NK-92 treated with Interleukin-12 subunit alpha and Interleukin-12 subunit beta, amount 100 ng/mL, for 24 hours (cell line): ENCODE measurements at places on chromosomes 5 and 9.

- no peak for DNase-seq
Measured at GRCh38 chr5:139396691-139397090, 1.8 kb upstream of the PROB1 start.

- DNase-seq: no peak
Measured at GRCh38 chr9:111094433-111094924, 56.2 kb upstream of the LPAR1 start.

GRCh38 chr5:76701298-76701697 lies 14.6 kb upstream of the F2R start:
- no peak for DNase-seq

- no peak for DNase-seq
Measured at GRCh38 chr9:84709056-84709455, 39.5 kb downstream of the NTRK2 start.

- peak; percentile 33 for DNase-seq
Measured at GRCh38 chr9:91681461-91682305, 258.1 kb upstream of the NFIL3 start.

DNA sequence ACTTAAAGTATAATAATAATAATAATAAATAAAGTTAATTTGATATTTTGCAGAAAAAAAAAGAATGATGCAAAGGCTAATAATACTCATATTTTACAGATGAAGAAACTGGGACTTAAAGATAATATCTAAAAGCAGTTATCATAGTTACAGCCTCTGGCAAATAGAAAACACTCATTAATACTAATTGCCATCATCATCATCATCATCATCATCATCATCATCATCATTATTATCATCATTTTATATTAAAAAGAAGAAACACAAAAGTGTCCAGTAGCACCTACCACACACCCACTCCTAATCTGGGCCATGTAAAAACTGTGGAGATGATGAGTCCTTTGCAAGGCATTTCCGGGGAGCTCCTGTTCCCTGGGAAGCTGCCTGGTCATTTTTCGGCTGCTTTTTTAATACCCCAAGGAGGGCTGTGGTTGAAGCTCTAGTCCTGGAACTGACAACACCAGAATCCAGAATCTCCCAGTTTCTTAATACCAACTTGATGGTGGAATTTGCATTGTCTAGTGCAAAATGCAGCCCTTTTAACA lies 70.8 kb downstream of the HTR4 start:
- no peak for DNase-seq

GRCh38 chr5:127406326-127407121 lies 110.9 kb upstream of the PRRC1 start:
- DNase-seq: no peak

- DNase-seq: no peak
Measured at GRCh38 chr5:154603953-154604679, 126.1 kb upstream of the HAND1 start.

GRCh38 chr5:83973925-83974815 lies 253.5 kb upstream of the HAPLN1 start:
- no peak for DNase-seq

DNA sequence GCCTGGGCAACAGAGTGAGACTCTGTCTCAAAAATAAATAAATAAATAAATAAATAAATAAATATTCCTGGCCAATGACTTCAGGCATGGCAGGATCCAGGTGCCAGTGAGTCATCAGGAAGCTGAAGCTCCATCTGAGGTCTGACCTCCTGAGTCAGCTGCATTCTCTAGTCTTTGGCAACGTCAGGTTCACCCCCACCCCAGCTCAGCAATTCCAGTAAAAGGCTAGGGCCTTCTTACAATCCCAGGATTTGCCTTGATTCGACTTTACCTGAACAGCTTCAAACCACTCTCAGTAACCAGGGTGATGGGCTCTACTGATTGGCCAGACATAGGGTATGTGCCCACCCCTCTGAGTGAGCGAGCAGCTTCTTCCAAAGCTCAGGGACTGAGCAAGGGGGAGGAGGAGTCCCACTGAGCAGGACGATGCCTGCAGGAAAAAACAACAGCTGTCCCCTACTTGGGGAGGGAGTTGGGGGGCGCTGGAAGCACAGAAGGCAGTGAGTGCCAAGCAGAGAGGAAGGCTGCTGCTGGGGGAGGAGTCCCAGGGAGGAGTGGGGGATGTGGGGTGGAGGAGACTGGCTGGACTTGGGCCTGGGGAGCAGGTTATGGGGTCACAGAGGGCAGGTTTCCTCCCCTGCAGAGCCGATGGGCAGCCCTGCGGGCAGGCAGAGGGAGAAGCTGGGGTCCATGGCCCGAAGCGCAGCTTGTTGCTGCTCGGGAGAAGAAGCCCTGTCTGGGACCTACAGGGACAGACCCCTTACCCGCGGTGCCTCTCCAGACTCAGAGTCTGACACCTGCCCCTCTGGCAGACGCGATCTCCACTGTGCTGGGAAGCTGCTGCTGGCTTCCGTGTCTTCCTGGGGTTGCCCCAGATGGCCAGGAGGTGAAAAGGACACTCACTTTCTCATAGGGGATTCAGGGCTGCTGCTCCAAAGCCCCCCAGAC lies 25.9 kb upstream of the UNC5A start:
- no peak for DNase-seq

DNA sequence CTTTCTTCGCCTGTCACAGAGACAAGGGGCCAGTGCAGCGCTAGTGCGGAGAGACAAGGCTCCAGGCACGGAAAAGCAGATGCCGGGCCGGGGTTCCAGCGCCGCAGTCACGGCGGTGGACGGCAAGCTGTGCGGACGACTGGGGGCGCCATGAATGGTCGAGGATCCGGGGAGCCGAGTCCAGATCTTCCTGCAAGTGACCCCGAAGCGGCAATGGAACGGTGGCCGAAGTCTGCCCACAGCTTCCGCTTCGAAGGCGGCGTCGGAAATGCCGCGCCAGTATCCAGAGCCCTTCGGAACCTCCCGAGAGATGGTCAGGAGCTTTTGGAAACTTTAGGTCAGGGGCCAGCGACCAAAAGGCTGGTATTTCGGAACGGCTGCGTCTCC lies 601 bp upstream of the FAF2 start:
- peak; percentile 52 for DNase-seq

DNA sequence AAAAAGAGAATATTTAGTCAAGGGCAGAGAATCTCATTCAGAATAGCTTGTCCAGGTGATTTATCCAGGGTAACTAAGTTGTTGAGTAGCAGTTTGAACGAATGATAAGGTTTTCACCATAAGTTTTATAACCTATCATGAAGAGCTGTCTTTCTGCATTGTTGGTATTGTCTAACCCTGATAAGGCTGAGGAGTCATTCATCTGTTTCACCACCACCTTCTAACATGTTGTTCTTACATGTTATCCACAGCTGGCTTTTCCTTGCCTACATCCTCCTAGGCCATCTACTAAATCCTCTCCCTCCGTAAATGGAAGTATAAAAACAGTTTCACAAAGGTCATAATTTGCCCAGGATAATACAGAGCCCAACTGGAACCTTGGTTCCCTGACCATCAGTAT lies 24.1 kb downstream of the ZNF462 start:
- DNase-seq: no peak

GRCh38 chr5:128870373-128870772 lies 94.9 kb upstream of the SLC27A6 start:
- no peak for DNase-seq

DNA sequence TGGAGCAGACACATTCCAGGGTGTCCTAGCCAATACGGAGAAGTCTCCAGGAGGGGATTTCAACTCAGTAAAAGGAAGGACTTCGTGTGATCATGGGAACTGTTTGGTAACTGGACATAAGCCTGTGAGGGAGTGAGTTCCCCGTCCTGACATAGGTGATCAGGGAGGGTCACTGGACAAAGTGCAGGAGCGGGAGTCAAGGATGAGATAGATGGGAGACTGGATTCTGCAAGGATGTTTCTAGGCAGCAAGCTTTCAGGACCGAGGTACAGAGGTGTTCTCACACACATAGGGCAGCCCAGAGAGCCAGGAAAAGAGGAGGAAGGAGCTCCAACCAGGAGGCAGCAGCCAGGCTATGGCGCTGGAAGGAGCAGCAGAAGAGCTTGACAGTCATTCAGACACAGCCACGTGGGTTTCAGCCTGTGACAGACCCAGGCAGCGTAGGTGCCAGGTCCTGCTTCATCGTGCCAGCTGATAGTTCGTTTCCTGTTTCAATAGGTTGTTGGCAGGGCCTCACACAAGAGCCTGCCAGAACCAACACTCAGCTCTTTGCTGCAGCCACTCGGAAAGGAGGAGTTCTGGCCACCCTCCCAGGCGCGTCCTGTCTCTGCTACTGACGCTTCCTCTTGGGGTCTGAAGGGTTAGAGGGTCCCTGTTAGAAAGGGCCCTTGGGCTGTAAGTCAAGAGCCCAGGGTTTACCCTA lies 84.1 kb downstream of the AMBP start:
- no peak for DNase-seq

DNA sequence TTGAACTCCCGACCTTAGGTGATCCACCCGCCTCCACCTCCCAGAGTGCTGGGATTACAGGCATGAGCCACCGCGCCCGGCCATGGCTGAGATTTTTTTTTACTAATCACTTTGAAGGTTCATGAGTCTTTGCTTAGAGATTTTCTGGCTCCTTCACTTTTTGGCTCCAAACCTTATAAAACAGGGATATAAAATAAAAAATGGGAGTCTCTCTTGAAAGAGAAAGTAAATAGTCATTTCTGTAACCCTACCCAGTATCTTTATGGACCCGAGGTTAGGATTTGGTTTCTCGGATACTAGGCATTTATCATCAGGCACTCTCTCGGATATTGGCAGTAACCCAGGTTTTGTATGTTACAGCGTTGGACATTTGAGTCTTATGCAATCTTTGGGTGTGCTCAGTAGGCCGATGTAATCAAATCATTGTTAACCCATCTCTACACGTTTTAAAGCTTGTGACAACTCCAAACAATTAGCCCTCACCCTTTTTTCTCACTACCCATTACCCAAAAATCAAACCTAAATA lies 25.3 kb downstream of the STXBP1 start:
- no peak for DNase-seq

DNA sequence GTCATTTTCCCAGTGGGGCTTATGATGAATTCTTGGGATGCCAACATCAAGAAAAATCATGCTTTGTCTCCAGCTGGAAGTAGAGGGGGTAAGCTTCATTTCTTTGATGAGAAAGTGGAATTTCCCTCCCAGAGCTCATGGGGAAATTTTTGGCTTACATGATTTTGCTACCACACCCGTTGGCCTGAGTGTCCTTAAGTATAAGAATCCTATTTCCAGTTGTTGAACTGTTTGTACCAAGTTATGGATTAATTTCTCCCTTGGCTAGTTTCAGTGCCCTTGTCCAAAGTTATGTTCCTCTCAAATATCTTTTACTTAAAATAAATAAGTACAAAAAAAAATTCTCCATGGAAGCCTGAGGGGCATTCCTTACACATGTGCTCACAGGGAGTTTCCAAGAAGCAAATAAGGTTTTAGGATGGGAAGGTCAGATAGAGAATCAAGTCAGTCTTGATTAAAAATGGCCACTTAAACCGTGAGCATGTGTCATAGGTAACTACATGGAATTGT lies 82.3 kb downstream of the PTCD2 start:
- DNase-seq: no peak

DNA sequence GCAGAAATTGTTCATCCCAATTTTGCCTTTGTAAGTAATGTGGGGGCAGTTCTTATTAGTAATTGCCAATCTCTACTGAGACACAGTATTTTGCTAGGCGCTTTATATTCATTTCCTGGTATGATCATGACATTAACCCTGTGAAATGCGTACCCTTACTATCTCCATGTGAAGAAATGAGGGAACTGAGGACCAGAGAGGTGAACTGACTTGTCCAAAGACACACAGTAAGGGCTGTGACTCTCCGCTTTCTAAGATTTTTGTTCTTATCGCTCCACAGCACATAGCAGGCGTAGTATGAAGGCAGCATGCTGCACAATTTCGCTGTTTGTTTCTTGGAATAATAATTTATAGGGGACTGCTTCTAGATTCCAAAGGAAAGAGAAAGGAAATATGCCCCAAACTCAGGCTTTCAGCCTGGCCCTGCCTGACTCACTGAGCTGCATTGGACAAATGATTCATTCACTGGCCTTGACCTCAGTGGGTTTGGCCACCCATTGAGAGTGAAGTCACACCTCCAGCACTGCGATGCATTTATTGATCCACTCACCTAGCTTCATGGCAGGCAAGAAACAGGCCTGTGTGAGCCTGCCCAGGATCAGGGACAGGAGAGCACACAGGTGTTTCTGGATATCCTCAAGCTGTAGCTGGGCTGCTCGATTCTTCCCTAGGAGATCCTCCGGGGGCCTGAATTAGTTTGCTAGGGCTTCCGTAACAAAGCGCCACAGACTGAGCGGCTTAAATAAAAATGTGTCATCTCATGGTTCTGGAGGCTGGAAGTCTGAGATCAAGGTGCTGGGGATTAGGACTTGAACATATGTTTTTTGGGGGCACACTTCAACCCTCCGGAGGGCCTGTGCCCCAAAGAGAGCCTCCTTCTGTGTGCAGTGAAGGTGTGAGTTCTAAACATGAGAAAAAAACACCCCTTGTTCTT lies 7.2 kb upstream of the DUSP1 start:
- DNase-seq: peak; percentile 53

DNA sequence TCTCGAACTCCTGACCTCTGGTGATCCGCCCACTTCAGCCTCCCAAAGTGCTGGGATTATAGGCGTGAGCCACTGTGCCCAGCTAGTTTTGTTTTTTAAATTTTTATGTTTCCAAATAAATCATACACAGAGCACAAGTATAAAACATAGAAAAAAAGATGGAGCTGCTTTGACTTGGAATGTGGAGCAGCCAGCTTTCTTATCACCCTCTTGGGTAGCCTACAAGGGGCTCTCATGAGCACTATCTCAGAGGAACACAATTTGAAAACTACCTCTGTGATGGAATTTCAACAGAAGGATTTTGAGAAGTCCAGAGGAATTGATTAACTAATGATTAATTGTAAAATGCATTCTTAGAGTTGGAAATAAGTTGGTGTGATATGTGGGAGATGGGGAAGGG lies 45.9 kb downstream of the NSD1 start:
- no peak for DNase-seq

DNA sequence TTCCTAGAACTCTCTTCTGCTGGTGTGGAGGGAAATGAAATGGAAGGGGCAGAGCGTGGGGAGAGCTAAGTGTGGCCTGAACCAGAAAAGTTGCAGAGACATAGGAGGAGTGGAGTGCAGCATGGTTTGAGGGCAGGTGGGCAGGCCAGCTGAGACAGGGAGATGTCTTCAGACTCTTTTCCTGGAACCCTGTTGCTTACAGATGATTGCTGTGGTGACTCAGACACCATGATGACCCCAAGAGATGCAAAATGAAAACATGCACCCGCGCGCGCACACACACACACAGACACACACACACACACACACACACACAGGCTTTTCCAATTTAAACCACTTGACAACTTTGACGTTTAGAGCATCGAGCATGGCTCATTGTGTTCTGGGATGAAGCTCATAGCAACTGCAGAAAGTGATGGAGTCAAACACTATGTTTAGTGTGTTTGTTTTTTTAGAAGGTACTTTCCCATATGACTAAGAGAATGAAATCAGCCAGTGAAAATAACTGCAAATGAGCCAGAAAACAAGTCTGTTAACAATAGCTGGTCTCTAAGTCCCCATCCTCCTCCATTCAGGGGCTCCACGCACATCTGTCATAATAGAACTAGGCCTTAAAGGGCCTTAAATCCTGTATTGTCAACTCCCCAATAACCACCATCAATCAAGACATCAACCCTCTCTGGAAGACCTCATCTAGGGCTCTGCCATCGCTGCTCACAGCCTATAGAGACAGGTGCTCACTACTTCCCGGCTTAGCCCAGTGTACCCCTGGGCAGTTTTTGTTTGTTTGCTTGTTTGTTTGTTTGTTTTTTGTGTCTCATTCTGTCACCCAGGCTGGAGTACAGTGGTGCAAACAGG lies 9.6 kb downstream of the TMOD1 start:
- DNase-seq: peak; percentile 17
